ENCODE measurements at places on chromosomes 2 and 18.

- no peak overlapping the region for H3K4me3 ChIP-seq
- no peaks in the 10 kb centered on the region for H3K4me1 ChIP-seq
- no peaks in the 10 kb centered on the region for H3K36me3 ChIP-seq
Observed at GRCh38 chr2:36405183-36405582, 49.6 kb downstream of the CRIM1 start.

DNA sequence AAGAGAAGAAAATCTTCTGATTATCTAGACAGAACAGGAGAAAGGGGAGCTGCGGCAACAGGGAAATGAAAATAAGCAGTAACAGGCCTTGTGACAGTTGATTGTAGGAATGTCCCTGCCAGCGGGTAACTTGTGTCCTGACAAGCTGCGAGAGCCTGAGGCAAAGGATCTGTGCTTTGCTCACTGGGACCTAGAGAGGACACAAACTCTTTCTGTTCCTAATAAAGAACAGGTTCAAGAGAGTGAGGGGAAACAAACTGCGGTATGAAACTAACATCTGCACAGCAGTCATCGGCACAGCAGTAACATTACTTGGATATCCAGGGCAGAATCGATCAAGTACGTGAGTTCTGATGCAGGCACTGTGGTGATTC, 103.7 kb upstream of the THOC1 start:
- H3K27ac ChIP-seq = no peak overlapping the region
- H3K27me3 ChIP-seq = no peaks in the 10 kb centered on the region
- H3K4me1 ChIP-seq = no peaks in the 10 kb centered on the region
- H3K4me3 ChIP-seq = no peak overlapping the region
- DNase-seq = no peak

- peaks cover 2% of the 10 kb centered on the region for H3K27me3 ChIP-seq
- DNase-seq = peak; percentile 24
- no peaks in the 10 kb centered on the region for H3K4me1 ChIP-seq
- H3K4me3 ChIP-seq = no peak overlapping the region
Observed at GRCh38 chr2:118312969-118313756, 224.9 kb downstream of the INSIG2 start.

DNA sequence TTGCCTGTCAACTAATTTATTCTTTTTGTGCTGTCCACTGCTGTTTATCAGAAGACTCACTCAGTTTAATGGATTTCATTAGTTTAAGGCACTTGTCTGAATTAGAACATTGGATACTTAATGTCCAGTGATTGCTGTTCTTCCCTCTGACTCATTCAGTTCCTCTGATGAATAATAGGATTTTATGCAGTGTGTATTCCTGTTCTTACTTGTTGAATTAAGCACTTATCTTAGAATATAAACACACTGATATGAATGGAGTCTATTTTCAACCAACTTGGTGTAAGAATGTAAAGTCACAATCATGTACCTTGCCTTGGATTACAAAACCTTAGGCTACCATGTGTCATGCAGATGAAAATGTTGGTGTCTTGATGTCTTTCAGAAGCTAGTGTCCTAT, 87.0 kb upstream of the PROKR1 start:
- no peak for DNase-seq
- peaks cover 2% of the 10 kb centered on the region for H3K4me1 ChIP-seq
- H3K27ac ChIP-seq = no peak overlapping the region
- no peak overlapping the region for H3K4me3 ChIP-seq
- H3K27me3 ChIP-seq = no peaks in the 10 kb centered on the region

DNA sequence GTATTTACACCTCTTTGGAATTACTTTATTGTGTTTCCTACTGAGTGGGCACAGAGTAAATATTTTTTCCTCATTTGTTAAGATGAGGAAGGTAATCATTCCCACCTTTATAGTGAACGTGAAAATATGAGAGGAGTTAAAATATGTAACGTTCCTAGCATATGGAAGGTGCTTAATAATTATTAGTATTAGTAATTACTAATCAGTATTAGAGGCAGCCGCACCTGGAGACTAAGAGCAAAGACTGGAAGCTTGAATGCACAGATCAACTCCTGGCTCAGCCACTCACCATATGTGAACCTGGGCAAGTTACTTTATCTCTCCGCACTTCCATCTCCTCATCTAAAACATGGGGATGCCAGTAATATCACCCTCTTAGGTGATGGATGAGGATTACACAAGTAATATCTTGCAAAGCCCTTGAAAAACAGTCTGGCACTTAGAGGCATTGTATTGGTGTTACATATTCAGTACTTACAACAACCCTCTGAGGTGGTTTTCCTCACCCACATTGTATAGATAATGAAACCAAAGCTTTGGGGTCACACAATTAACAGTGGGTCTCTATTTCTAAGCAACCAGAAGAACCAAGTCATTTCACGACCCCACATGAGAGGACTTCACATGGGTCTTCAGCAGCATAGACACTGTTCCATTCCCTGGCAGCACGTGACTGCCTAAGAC, 100.3 kb upstream of the KCTD1 start:
- H3K36me3 ChIP-seq = no peaks in the 10 kb centered on the region
- DNase-seq = no peak
- no peak overlapping the region for H3K4me3 ChIP-seq
- H3K27ac ChIP-seq = no peak overlapping the region

- H3K36me3 ChIP-seq = no peaks in the 10 kb centered on the region
- H3K4me3 ChIP-seq = no peak overlapping the region
- DNase-seq = no peak
- no peaks in the 10 kb centered on the region for H3K4me1 ChIP-seq
Observed at GRCh38 chr2:14348247-14348646, 284.3 kb upstream of the LRATD1 start.

DNA sequence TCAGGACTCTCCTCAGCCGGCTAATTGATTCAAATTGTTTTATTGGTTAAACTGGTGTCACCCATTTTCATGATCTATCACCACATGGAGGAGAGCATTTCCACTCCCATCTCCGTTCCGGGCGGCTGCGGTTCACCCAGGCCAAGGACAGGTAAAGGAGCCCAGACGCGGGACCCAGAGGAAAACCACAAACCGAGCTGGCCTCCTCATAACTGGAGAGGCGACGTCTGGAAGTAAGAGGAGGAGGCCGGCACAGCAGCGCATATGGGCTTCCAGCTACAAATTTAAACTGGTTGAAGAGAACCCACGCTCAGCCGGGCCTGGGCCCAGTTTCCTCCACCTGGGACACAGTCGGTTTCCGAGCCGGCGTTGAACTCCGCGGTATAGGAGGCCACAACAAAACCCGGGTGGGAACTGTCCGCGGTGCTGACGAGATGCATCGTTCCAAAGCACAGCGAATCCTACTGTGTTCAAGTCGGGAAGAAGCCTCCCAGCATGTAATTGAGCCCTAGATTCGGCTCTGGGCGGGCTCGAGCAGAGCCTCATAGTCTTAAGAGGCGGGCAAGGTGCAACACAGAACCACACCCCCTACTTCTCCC, 3.0 kb upstream of the SKOR2 start:
- DNase-seq = peak; percentile 55
- H3K27me3 ChIP-seq = peaks cover 74% of the 10 kb centered on the region
- H3K4me3 ChIP-seq = no peak overlapping the region
- peaks cover 4% of the 10 kb centered on the region for H3K4me1 ChIP-seq
- H3K27ac ChIP-seq = no peak overlapping the region
- H3K36me3 ChIP-seq = peaks cover 2% of the 10 kb centered on the region

DNA sequence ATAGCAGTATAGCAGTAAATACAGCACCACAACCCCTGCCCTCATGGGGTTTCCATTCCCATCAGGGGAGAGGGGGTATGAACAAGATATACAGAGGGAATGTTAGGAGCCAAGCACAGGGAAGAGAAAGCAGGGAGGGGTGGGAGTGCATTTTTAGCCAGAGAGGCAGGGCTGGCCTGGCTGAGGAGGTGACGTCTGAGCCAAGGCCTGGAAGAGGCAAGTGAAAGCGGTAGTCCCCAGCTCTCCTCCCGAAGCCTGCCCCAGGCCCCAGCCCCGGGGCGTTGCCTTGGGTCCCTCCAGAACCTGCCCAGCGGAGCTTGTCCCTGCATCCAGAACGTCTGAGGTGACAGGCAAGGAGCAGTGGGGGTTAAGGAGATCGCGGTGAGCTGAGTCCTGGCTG, 45.1 kb upstream of the FOSL2 start:
- peak overlapping the region; percentile 72 for H3K27ac ChIP-seq
- DNase-seq = no peak
- H3K4me1 ChIP-seq = peaks cover 36% of the 10 kb centered on the region
- no peaks in the 10 kb centered on the region for H3K36me3 ChIP-seq
- H3K4me3 ChIP-seq = peak overlapping the region; percentile 26

- H3K27me3 ChIP-seq = no peaks in the 10 kb centered on the region
- no peak overlapping the region for H3K4me3 ChIP-seq
- H3K4me1 ChIP-seq = no peaks in the 10 kb centered on the region
- no peak overlapping the region for H3K27ac ChIP-seq
- DNase-seq = no peak
Observed at GRCh38 chr18:67411116-67411515, 105.4 kb downstream of the DSEL start.

GRCh38 chr18:62388855-62389760, 64.0 kb downstream of the TNFRSF11A start:
- H3K4me1 ChIP-seq = no peaks in the 10 kb centered on the region
- H3K36me3 ChIP-seq = no peaks in the 10 kb centered on the region
- no peak overlapping the region for H3K27ac ChIP-seq
- DNase-seq = no peak
- H3K4me3 ChIP-seq = no peak overlapping the region

GRCh38 chr2:174603280-174603679, 5.7 kb upstream of the WIPF1 start:
- peaks cover 91% of the 10 kb centered on the region for H3K4me1 ChIP-seq
- H3K36me3 ChIP-seq = peaks cover 54% of the 10 kb centered on the region
- H3K27me3 ChIP-seq = no peaks in the 10 kb centered on the region
- DNase-seq = peak; percentile 79
- H3K27ac ChIP-seq = peak overlapping the region; percentile 77

DNA sequence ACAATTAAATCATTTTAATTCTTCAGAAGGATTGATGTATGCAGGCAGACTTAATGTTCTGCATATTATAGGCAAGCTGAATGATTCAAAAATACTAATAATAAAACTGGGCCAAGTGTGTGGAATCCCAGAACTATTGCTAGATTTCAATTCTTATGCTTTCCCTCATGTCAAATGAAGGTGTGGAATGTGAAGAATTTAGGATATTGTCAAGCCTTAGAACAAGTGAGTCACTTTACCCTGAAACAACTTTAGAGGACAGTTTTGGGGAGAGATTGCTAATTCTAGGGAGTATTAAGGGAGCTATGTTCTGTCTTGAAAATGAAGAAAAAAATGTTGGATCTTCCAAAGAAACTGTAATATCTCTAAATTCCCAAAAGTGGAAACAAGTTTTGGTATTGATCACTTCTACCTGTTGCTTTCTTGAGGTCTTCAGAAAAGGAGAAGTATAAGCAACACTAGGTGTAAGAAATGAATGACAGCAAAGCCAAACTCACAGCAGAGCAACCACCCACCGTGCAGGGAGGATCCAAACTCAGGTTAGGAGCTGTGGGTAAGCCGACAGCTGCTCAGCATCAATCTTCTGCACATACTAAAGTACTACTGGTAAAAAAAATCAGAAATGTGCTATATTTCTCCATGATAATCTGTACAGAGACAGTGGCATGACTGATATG, 818.1 kb downstream of the SLC4A3 start:
- no peak for DNase-seq

GRCh38 chr2:172080641-172081220, 4.6 kb upstream of the DLX1 start:
- DNase-seq = no peak
- no peak overlapping the region for H3K4me3 ChIP-seq
- no peak overlapping the region for H3K27ac ChIP-seq

GRCh38 chr2:146873646-146874259, 971.1 kb upstream of the ACVR2A start:
- no peaks in the 10 kb centered on the region for H3K36me3 ChIP-seq
- no peak overlapping the region for H3K27ac ChIP-seq
- H3K4me3 ChIP-seq = no peak overlapping the region

DNA sequence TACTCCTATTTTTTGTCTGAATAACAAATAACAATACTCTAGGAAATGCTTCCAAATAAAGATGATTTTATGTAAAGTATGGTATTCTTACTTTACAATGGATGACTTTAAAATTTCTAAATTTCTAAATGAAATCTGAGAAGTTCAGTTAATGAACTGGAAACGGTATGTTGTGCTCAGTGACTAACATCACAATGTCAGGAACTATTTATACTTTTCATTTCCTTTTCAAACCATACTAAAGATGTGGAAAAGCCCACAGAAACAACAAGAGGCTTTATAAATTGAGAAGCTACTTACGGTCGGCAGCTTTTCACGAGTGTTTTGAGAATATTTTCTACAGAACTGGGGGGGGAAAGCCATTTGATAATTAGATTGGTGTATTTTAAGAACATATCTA, 31.1 kb downstream of the PSME4 start:
- H3K4me3 ChIP-seq = no peak overlapping the region
- H3K27me3 ChIP-seq = no peaks in the 10 kb centered on the region
- H3K4me1 ChIP-seq = peaks cover 13% of the 10 kb centered on the region

GRCh38 chr2:53576166-53576565, 191.4 kb upstream of the CHAC2 start:
- H3K27ac ChIP-seq = no peak overlapping the region
- no peak for DNase-seq
- H3K27me3 ChIP-seq = peaks cover 6% of the 10 kb centered on the region
- no peak overlapping the region for H3K4me3 ChIP-seq
